ENCODE measurements at places on chromosomes 3 and 15.

GRCh38 chr3:90055666-90056065 is 948.2 kb downstream of the EPHA3 start:
- no peak for DNase-seq

DNA sequence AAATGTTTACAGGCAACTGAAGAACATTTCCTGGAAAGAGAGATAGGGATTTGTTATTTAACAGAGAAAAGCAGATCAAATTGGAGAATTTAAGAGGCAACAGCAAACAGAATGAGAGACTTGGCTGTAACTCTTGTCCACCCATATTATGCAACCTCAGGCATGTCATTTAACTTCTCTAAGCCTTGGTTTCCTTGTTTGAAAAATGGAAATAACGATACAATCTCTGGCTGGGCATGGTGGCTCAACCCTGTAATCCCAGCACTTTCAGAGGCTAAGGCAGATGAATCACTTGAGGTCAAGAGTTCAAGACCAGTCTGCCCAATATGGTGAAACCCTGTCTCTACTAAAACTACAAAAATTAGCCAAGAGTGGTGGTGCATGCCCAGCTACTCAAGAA is 23.7 kb downstream of the ARRDC4 start:
- DNase-seq: no peak

DNA sequence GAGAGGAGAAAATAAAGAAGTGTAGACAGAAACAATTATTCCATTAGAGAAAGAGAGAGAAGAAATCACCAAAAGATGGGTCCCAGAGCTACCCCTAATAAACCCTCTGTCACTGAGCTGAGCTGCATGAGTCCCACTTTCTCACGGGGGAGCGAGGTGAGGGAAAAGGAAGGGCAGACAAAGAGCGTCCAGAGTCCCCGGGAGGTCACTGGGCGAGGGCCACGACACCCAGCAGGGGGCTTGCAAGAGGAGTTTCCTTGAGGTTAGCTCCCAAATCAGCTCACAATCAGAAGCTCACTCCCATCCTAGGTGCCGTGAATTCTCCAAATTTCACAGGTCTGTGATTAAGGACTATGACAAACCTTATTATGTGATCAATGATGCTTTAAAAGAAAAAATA is 62.3 kb downstream of the XXYLT1 start:
- no peak for DNase-seq

- no peak for DNase-seq
Observed at GRCh38 chr3:188294823-188295487, 141.0 kb downstream of the LPP start.

- DNase-seq: no peak
Observed at GRCh38 chr3:193095366-193095765, 145.7 kb upstream of the PLAAT1 start.

GRCh38 chr15:99845009-99845408 is 111.8 kb upstream of the LYSMD4 start:
- no peak for DNase-seq

DNA sequence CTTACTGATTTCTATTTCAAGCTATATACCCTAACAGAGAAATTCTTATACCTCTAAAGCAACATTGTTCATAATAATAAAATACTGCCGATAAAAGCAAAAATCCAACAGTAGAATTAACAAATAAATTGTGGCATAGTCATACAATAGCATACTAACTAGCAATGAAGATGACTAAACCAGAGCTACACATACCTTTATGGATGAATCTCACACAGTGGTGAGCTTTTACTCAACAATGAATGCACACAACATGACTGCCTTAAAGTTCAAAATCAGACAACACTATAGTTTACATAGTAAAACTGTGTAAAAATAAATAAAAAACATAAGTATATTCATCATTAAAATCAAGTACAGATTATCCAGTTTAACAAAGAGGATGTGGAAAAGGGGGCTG is 99.1 kb downstream of the NR1I2 start:
- no peak for DNase-seq

- DNase-seq: no peak
Observed at GRCh38 chr15:27679203-27679602, 419.9 kb downstream of the OCA2 start.

DNA sequence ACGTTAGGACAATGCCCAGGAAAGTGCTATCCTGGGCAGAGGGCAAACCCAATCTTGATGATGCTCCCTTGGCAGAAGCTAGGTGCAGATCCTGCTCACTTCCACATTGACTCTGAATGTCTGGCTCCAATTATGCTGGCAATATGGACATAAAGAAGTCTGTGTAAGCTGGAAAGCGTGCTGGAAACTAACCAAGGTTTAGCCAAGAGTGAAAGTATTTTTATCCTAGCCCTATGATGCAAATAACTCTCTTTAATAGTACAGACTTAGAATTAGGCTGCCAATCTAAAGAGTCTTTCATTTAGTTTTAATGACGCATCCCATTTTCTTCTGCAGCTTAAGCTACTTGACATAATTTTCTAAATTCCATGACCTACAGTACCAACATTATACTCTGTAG is 571.8 kb downstream of the TUSC7 start:
- no peak for DNase-seq

GRCh38 chr15:94576889-94577533 is 345.6 kb downstream of the MCTP2 start:
- peak; percentile 18 for DNase-seq

DNA sequence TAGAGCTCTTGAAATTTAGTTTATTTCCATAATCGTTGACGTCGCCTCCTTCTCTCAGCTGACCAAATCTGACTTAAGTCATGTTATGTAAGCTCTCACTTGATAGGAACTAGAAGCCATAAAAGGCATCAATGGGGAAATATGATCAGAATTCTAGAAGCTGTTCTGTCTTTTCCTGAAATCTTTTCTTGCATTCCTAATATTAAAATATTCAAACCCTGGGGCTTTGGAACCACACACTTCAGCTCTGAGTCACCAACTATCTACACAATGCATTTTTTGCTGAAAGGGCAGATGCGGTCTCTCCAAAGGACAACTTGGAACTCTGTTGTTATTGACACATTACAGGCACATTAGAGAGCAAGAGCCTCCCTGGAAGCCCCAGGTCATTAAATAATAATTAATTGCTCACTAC is 91.3 kb downstream of the LARS2 start:
- no peak for DNase-seq

- DNase-seq: no peak
Observed at GRCh38 chr3:138394156-138394555, 40.3 kb upstream of the ESYT3 start.

DNA sequence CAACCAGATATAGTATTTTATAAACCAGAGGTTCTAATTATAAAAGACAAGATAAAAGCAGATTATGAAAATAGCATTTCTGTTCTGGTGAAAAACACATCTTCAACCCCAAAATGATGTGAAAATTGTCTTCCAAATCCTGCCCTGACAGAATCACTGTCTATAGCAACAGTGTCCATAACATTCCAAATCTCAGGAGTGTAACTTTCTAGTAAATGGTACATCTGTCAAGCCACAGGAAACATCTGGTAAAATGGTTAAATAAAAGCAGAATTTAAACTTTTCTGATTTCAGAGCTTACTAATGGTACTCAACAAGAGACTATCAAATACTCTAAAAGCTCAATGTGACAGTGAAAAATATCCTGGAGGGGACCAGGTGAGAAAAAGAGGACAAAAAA is 60.5 kb downstream of the VGLL4 start:
- DNase-seq: no peak

GRCh38 chr3:165783383-165783782 is 53.8 kb downstream of the BCHE start:
- no peak for DNase-seq

DNA sequence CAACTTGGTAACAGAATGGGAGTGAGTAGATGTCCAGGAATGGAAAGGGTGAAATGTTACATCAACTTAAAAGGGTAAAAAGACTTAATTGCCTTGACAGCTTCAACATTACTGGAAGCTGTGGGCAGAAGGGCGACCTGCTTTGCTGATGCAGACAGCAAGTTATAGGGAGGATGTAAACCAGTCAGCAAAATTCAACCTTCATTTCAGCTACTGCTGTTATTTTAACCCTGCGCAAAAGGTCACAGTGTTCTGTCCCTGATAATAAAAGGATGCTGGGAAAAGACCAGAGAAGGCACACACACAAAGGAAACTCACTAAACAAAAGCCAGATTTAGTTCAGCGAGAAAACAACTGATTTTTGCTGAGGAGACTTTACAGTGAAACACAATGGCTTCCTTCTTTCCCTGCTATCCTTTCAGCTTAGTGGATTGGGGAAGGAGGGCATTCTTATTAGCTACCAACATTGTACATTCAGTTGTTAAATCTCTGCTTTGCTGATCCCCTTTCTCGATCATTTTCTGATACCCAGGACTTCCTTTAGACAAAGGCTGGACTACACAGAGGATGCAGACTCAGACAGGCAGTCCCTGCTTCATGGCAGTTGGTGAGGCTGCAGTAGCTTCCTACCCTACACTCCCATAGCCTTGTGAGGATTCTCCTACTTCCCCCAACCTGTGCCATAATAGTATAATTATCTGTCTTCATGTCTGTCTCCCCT is 62.0 kb downstream of the P3H2 start:
- no peak for DNase-seq

DNA sequence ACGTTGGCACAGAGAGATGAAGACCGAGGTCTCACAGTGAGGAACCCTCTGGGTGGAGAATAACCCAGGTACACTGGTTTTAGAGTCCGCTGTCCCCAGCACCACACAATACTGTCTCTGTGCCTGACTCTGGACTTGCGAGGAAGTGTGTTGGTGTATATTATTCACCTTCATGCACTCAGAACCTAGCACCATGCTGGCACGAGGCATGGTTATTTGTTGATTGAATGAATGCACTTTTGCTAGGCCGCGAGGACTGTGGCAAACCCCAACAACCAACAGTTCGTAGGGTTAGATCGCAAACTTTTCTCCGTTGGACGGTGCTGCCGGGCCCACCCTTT is 484 bp upstream of the C3orf52 start:
- no peak for DNase-seq

DNA sequence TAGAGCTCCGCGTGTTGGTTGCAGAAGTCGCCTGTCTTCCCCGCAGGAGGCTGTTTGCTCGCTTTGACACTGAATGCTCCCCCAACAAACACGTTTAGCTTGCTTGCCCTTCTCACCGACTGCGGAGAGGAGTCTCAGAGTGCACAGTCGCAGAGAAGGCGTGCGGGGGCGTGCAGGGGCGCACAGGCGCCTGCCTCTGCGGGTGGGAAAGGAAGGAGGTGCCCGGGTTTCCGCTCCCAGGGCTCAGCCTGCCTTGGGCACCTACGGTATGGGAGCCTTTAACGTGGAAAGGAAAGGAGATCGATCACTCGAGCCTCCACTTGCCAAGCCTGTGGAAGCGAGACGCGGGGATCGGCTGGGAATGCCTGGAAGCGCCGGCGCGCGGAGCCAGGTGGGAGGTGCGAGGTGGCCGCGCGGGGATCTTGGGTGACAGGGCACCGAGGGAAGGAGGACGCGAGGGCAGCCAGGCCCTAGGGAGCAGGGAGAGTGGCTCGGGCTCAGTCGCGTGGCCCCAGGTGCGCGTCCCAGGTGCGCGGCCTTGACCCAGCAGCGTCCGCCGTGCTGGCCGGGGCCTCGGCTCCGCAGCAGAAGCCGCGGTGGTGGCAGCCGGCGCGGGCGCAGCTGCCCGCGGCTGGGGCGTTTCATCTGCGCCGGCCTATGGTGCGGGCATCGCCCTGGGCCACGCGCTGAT is at the start of gene FAN1:
Gene FAN1 (plus strand): TSS at position 419 of the 691 bp plus-strand sequence. CDS start 749 bp downstream, outside the sequence.
- peak; percentile 52 for DNase-seq

DNA sequence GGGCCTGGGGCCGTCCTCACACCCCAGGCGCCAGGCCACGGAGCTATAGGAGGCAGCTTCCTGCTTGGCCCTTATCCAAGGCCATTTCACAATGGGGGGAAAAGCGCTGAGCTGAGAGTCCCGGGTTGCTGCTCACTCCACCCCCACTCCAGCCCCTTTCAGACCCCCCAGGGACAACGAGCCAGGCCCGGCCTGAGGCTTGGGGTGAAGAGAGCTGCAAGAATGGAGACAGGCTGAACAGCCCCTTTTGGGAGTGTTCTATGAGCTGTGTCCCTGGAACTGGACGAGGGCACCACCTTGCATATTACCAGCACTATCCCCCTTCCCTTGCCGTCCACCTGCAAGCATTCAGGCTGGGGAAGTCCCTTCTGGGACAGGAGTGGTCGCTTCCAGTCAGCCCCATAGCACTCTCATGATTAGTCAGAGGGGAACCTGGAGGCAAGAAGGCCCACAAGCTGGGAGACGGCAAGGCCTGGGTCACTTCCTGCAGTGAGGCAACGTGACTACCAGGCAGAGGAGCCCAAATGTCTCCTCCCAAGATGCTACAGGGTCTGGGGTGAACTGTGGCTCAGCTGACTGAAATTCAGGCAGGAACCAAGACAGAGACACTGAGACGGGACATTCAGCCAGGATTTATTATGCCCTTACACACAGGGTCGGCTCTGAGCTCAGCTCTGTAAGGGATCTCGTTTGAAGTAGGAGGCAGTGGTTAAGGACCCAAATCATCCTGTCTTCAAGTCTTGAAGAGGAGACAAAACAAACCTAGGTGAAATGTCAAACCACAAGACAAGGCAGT is 8.6 kb upstream of the SRP14 start:
- DNase-seq: no peak

DNA sequence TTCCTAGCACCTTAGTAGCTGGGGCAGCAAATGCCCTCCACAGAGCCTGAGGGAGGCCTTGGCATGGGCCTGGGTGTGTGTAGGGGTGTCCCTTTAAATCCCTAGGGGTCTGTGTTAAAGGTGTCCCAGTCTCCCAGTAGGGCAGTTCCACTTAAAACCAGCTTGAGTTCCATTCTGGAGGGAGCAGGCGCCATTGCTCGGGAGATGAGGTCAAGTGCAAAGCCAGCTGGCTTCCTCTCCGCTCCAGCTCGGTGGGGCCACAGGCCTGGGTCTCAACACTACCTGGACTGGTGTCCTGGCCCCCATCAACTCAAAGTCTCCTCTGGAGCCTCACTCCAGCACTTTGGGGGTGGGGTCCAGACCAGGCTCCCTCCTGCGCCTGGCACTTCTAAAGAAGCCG is 25.2 kb downstream of the FEM1B start:
- no peak for DNase-seq

GRCh38 chr3:14127516-14128161 is 2.8 kb downstream of the TMEM43 start:
- DNase-seq: no peak

- no peak for DNase-seq
Observed at GRCh38 chr3:154496978-154497377, 67.0 kb upstream of the GPR149 start.

DNA sequence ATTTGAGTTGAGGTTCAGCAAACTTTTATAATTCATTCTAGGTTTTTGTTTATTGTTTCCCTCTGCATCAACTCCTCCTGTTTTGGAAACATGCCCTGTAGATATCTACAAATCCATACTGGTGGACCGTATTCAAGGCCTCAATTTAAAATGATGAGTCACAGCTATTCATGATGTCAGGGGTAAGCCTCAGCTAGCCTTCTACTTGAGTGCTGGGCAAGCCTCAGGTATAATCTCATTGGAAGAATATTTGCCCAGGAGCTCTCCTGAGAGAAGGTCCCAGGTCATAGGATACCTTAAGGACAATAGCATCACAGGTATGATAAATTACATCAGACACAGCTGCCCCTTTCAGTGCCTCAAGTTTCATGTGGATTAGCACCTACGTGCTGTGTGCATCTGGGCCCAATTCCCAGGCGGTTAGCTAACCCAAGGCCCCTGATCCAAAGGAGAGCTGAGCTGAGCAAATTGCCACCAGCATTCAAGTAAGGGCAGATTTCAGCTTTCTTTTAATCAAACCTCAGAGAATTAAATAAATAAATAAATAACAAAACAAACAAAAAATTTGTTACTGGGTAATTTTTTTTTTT is 87.5 kb downstream of the KCNMB2 start:
- DNase-seq: no peak
